ENCODE measurements at places on chromosomes 5 and 9.

- no peak for DNase-seq
Observed at GRCh38 chr5:132771503-132771998, 5.5 kb downstream of the SEPTIN8 start.

- DNase-seq = no peak
Observed at GRCh38 chr5:14447958-14448911, 133.4 kb upstream of the OTULINL start.

GRCh38 chr5:165624166-165624946 lies 2118.9 kb downstream of the MAT2B start:
- no peak for DNase-seq

DNA sequence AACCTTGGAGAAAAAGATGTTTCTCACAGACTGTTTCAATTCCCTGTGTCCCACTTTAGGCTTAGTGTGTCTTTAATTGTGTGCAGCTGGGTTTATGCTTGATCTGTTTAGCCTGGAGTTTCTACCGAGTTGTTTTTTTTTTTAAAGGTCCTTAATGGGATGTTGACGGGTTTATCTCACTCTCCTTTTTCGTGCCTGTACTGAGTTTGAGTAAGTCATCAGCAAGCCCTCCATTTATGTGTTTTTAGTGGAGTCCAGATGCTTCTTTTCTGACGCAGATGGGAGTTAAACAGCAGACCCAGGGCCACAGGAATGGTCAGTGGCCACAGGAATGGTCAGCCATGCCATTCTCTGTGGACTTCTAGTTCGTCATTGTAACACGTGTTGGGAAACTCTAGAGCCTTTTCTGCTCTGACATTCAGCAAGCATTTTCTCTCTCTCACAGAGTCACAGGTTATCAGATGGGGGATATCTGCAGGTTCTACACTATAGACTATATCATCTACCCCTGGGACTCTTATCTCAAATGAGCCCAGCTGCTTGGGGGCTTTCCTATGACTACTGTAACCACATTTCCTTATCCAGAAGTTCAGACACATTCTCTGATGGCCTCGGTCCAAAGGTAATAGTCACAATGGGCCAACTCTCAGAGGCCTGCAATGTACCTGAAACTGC lies 190.5 kb downstream of the TTLL11 start:
- DNase-seq = no peak

DNA sequence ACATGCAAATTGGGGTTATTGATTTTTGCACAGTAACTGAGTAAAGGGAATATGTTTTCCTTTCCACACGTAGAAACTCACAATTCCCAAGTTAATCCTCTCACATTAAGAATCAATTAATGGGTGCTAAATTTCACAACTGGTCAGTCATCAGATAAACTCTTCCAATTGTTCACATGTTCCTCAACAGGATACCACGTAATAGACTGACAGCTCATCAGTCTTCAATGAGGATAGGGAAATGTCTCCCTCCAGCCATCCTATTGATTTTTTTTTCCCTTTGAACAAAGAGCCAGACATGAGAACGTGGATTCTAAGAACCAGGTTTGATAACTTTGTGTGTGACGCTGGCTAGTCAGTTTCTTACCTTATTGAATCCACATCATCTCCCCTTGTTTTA lies 768 bp upstream of the CER1 start:
- no peak for DNase-seq

DNA sequence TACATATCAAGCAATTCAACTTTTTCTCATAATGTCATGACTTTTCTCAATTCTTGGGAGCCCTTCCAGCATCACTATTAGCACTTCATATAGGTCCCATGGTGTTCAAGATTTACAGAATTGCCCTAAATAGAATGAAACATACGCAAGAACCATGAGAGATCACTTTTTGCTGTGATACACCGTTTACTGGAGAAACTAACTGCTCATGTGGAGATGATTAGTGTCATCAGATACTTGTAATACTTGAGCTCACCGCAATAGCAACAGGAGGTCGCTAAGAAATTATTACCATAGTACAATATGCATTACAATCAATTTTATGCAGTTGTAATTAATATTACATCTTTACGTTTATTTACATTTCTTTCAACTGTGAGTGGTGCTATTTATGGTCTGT lies 4.8 kb upstream of the PCSK5 start:
- no peak for DNase-seq

- DNase-seq = no peak
Observed at GRCh38 chr5:115594128-115595047, 7.9 kb downstream of the TICAM2 start.

DNA sequence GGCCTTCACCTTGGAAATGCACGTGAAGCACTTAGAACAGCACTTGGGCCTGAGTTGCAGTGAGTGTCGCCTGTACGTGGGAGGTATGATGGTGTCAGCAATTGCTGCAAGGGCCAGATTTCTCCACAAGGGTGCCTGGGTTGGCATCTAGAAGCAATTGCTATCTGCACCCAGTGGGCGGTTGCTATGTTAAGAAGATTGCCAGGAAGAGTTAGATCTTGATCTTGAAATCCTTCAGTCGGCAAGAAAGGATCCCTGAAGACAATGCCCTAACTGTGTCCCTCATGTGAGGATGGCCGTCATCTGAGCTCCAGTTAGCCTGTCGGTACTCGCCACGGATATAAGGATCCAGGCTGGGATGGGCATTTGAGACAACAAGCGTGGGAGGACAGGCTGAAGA lies 62.9 kb downstream of the MAMDC2 start:
- DNase-seq = no peak

GRCh38 chr5:144422018-144422727 lies 251.5 kb downstream of the KCTD16 start:
- no peak for DNase-seq

DNA sequence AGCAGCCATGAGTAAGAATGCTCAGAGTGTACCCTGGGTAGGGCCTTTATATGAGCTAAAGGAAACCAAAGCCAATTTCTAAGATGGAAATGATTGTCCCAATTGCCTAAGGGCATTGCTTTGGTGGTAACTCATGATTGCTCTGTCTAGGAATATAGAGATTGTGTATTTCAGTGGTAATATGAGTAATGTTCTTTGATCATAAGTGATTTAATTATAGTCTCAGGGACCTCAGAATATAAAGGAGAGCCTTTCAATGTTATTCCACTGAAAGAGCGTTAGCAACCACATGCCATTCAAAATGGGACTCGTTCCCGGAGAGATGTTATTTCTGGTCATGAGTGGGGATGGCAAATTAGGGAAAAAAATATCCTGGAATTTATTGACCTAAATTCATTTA lies 340.5 kb downstream of the ARHGEF28 start:
- DNase-seq = no peak

- DNase-seq = no peak
Observed at GRCh38 chr5:59133764-59134261, 550.9 kb downstream of the RAB3C start.

- no peak for DNase-seq
Observed at GRCh38 chr5:175842951-175843793, 28.2 kb upstream of the CPLX2 start.

GRCh38 chr5:176410486-176411180 lies 5.7 kb downstream of the CLTB start:
- DNase-seq = no peak

GRCh38 chr5:34608859-34609648 lies 47.1 kb upstream of the RAI14 start:
- no peak for DNase-seq

DNA sequence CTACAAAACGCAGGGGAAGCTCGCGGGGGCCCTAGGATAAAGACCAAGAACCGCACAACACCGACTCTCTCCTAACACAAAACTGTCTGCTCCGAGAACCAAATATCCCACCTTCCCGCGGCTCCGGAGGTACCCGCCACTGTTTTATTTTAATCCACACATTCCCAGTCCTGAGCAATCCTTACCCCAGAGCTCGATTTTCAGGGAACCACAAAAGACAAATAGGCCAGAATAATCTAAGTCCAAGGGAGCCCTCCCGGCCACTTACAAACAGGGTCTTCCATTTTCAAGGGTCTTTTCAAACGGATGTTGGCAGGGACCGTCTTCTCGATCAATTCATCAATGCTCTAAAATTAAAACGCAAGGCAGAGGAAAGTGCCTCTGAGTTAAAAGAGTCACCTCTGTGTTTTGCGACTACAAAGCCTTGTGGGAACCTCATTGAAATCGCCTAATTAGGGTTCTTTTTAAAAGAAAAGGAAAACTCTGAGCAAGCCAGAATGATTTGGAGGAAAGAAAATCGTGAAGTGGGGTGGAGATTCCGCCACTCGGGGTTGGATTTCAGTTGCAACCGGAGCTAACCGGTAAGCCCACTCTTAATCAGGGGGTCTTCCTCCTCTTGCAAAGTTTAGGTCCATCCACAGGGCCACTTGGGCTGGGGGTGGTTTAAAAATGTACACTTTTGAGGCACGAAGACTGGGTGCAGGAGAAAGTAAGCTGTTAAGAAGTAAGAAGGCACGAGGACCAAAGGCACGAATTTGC lies 1.0 kb downstream of the GLDC start:
- DNase-seq = no peak

- DNase-seq = peak; percentile 27
Observed at GRCh38 chr9:38160613-38161215, 91.7 kb upstream of the SHB start.

DNA sequence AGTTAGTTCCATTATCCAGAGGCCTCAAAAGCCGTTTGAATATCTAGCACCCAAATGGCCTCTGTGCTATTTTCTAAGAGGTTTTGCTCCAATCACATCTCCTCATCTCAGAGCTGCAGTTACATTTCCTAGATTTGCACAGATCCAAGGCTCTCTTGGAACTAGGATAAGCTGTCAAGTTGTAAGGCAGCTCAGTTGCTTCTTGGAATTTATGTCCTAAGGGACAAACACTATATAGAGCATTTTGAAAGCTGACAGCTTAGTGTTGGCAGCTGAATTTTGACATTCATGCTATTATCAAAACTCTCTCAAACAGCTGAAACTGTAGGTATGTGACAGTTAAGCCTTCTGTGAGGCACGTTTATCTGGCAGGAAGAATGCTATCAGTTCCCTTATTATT lies 97.0 kb downstream of the MACIR start:
- DNase-seq = no peak

DNA sequence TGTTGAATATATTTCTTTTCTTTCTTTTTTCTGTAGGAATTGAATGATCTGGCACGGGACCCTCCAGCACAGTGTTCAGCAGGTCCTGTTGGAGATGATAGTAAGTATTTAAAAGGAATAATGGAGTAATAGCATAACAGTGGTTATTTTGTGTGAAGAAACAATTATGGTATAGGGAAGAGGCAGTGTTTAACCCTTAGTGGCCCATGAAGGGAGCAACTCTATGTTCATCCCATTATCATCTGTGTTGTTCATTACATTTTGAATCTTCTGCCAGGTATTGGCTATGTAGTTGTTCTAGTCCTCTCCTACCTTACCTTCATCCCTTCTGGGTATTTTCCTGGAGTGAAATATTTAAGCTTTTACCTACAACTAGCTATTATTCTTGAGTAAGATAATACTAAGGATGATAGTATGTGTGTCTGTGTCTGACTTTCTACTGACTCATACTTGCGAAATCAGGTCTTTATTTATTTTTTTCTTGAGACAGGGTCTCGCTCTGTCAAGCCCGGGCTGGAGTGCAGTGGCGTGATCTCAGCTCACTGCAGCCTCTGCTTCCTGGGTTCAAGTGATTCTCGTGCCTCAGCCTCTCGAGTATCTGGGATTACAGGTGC lies 39.3 kb downstream of the UBE2D2 start:
- DNase-seq = no peak

- DNase-seq = no peak
Observed at GRCh38 chr5:169875091-169875728, 105.1 kb downstream of the INSYN2B start.

GRCh38 chr5:91111473-91112238 lies 271.5 kb downstream of the ARRDC3 start:
- no peak for DNase-seq

DNA sequence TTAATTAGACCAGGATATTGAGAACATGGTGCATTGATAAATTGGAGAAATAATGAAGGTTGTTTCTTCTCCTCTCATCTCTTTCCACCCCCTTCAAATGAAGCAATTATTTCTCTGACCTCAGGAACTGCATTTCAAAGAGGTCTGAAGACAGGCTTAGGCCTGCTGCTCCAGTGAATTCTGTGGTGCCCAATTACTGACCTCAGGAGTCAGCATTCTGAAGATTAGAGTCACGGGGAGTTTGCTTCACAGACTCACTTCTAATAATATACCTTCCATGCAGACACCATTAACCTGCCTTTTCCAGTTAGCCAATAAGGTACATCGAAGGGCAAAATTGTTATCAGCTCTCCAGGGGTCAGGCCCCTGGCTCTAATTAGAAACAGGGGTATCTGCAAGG lies 270.9 kb downstream of the GAS1 start:
- DNase-seq = no peak

DNA sequence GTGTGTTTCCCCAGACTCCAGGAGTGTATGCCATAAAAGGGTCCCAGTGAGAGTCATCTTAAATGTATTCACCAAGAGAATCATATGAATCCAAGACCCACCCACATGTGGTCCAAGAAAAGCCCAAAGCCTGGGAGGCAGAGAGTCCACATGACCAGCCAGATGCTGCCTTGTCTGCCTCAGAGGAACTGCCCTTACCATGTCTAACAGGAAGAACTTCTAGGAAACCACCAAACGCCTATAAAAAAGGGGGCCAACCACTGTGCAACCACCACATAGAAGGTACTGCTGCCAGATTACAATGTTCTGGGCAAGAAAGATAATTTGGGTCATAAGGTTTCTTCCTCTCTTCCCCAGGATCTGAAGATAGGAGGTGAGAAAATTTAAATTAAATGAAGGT lies 129.8 kb upstream of the SLC24A2 start:
- no peak for DNase-seq

GRCh38 chr5:57302643-57303042 lies 128.8 kb downstream of the GPBP1 start:
- DNase-seq = no peak

GRCh38 chr9:116208417-116209232 lies 55.0 kb downstream of the PAPPA start:
- DNase-seq = no peak

- DNase-seq = no peak
Observed at GRCh38 chr5:32559921-32560320, 25.4 kb upstream of the SUB1 start.
